ENCODE measurements at places on chromosomes 3 and 15.

DNA sequence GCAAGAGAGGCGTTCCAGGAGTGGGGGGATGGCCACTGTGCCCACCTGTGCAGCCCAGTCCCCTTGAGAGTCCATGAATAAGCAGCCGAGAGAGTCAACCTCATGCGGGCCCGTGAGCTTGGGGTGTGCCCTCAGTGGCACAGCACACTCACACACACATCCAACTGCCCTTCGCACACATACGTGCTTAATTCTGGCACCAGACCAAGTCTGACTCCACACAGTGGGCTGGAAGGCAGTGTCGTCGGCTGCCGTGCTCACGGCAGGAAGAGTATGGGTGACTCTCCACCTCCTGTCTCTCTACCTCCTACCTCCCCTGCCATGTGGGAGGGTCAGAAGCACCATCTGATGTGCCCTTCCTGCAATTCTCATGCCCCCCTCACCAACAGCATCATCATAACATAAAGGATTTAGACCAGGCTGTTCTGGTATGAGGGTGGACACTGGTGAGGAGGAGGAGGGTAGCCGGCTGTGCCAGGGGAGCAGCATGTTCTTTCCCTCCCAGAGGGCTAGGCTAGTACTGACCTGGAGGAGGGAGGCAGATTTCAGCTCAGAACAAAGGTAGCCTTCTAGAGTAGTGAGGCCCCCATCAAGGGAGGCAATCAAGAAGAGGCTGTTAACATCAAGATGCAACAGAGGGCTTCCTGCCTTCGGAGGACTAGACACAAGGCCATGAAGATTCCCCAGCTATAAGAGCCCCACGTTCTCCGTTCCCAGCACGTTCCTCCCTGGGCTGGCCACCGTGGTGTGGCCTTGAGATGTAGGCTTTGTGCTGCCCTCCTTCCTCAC, 5.3 kb upstream of the STRA6 start:
- no peak for DNase-seq

GRCh38 chr3:31562525-31562924, 29.8 kb downstream of the STT3B start:
- no peak for DNase-seq

- no peak for DNase-seq
Observed at GRCh38 chr3:45215466-45215865, 10.6 kb downstream of the TMEM158 start.

DNA sequence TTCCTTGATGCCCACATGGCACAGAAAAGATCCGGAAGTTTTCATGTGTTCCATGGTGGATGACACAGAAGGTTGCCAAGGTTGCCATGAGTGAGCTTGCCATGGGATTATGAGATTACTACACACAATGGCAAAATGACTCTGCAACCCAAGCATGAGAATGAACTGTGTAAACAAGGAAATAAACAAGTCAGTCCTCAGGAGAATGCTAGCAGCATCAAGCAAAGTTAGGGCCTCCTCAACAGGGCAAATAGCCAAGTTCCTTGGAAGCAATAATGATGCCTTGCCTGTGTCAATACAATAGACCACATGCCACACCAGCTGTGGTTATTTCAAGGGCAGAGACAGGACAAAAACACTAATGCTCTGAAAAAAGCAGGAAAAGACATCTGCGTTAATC, 41.8 kb downstream of the AQR start:
- DNase-seq = no peak
